ENCODE measurements at places on chromosomes 3 and 15.

DNA sequence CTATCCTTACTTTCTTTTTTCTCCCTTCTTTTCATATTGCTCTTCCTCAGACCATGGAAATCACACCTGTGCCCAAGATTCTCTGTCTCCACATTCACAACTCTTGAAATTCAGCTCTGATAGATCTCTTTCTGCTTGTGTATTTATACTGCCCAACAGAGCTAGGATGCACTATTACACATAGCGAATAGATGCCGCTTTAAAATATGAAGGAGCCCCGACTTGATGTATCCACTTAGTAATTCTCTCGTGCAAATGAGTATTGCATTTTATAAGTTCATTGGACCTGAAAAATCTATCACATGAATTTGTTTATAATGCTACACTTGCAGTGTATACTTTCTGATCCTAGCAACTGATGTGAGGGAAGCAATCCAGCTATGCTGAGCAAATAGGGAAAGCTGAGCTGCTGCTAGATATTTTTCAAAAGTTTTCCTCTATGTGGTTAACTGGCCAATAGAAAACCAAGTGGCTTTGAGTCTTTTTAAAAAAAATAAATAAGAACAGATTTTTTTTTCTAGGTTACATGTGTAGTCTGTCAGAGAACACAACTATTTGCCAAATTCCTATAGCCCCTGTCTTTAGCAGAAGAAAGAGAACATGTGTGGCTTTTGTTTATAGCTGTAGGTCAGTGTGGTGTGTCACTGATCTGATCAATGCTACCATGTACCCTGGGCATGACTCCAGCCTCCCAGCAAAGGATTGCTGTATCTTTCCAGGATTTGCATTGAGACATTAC lies 64.3 kb upstream of the LEKR1 start:
- DNase-seq = no peak

DNA sequence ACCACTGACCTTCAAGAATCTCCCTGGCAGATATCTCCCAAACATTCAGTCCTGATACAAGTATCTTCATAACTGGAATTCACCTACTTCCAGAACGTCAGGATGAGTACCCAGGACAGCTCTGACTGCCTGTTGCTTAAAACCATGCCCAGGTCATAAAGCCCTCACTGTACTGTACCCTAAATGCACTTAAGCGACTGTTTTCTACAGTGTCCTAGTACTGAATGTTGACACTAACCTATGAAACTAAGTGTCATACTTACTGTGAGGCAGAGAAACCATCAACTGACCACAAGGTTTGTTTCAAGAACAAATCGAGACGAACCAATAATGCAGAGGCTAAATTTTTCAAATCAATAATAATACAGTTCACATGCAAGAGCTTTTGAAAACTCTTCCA lies 178.7 kb upstream of the NSMCE3 start:
- no peak for DNase-seq

DNA sequence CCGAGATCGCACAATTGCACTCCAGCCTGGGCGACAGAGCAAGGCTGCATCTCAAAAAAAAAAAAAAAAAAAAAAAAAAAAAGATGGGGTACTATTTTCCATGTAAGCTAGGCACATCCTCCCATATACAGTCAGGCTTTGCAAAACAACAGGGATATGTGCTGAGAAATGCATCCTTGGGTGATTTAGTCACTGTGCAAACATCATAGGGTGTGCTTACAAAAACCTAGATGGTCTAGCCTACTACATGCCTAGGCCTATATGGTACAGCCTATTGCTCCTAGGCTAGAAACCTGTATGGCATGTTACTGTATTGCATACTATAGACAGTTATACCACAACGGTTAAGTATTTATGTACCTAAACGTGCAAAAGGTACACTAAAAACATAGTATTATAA lies 75.0 kb downstream of the TTBK2 start:
- no peak for DNase-seq

- DNase-seq = peak; percentile 94
Measured at GRCh38 chr3:58013973-58014649, 5.9 kb downstream of the FLNB start.

GRCh38 chr3:55174747-55175146 lies 246.9 kb upstream of the LRTM1 start:
- no peak for DNase-seq

DNA sequence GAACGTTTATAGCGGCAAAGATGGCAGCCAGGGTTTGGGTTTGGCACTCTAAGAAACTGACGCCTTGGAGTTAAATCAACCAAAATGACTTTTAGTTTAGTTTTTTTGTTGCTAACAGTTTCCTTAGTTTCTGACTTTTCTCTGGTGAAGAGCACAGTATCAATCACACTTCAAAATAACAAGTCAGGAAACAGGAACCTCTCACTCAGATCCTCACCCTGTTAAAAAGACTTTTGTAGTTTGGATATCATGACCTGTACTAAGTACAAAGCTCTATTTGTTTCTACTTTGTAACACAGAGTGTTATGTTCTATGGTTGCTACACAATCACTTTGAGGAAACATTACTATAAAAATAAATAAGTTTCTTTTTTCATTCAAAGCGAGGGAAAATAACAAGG lies 51.1 kb downstream of the ATP10A start:
- no peak for DNase-seq
